ENCODE measurements at places on chromosomes 3 and 15.

DNA sequence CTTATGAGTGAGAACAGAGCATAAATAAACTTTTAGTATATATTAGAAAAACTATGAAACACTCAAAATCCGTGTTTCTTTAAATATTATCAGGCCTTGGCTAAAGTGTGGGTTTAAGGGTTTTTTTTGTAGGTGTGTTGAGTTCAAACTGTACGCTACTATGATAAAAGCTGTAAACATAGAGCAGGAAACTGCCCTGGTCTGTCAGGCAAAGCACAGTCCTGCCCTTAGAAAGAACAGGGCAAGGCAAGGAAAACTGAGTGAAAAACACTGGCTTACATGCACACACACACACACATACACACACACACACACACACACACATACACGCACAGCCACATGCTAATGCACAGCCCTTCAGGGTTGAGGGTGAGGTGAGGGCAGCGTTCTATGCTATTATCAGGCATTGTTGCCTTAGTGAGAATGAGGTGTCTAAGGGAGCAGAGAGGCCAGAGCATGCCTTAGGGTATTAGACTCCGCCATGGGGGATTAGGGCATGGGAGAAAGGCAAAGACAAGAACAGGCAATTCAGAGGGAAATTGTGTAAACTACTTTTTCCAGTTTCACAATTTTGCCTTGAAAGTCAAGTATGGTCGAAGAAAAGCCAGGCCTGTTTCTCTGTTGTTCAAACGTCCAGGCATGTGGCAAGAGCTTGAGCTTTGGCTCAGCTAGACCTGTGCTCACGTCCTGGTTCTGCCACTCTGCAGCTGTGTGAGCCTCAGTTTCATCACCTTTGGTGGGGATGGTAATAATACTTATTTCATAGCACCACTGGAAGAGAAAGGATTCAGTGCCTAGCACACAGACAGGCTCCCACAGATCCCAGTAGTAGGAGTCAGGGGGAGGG, 36.3 kb upstream of the TPM1 start:
- DNase-seq = no peak

GRCh38 chr3:143351895-143352608, 232.5 kb downstream of the CHST2 start:
- DNase-seq = no peak

DNA sequence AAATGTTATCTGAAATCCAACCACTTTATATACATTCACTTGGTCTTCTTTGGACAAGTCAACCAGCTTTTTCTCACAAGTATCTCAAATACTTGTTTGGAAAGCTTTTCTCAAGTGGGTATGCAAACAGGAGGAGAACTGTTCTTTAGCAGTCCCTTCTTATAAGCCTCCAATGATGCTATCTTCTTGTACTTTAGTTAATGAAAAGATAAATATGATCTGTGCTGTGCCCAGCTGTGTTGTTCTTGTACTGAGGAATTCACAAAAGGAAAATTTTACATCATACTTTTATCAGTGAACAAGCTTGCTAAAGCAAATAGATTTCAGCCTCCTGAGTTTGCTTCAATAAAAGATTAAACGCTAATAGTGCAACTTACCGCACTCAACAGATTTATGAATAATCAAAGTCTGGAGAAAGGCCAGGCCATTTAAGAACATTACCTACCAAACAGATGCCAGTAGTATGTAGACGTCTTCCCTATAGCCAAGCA, 395.2 kb downstream of the MECOM start:
- no peak for DNase-seq

- no peak for DNase-seq
Measured at GRCh38 chr15:59063042-59063441, 41.9 kb upstream of the CCNB2 start.

DNA sequence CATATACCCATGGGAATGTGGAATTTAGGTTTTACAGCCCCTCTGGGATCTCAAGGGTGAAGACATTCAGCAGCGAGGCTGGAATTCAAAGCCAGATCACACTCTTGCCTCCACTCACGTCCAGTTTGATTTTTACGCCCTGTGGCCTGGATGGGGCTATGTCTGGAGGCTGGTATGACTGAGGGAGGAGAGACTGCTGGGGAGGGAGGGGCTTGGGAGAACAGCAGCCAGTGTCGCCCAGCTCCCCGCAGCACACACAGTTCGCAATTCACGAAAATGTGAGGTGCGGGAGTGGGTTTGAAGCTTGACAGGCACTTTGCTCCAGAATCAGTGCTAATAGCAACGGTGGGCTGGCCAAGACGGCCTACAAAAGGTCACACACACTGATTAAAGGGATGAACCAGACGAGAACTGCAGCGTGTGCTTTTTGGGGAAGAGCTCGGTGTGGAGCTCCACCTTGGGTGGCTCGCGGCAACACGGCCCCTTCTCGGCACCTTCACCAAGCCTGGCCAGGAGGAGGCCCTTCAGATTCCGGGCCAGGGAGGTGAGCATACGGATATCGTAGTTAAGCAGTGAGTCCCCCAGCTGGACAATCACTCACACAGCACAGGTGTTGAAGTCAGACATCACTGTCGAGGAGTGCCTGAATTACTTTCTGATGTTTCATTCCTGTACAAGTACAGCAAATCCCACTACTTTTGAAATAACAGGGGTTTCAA, 16.4 kb downstream of the EHD4 start:
- peak; percentile 65 for DNase-seq

DNA sequence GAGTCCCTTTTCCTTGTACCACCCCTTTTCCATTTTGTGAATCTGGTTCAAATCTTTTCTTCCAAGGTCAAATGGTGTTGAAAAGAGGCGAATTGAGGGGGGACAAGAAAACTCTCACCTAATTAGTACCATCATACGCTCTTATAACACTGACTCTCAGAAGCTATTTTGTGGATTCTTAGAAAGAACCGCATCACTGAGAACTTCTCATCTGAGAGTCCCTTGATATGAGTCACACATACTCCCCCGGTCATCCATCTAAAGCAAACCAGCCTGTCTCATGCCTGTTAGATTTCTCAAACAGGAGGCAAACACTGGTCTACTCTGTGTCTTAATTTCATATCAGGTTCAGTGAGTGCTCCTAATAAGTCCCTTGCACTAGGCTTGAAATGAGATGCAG, 76.5 kb upstream of the SPRED1 start:
- no peak for DNase-seq

All from kidney (tissue), 22 donors.